ENCODE measurements at places on chromosomes 4 and X. TPM values are rescaled to one million over a fixed set of nuclear protein-coding genes. Genes with fewer than 3 reads are reported as not detected.

Gene ADAMTS3
- 4.2 TPM for total RNA-seq

Gene TBCK
- 27.9 TPM for total RNA-seq

Gene JADE1
- 88.3 TPM for total RNA-seq

- H3K4me1 ChIP-seq: no peaks in the 10 kb centered on the region
- H3K4me3 ChIP-seq: no peak overlapping the region
- DNase-seq: no peak
- H3K36me3 ChIP-seq: no peaks in the 10 kb centered on the region
Measured at GRCh38 chrX:1884446-1884845, 269.6 kb downstream of the ASMT start.

DNA sequence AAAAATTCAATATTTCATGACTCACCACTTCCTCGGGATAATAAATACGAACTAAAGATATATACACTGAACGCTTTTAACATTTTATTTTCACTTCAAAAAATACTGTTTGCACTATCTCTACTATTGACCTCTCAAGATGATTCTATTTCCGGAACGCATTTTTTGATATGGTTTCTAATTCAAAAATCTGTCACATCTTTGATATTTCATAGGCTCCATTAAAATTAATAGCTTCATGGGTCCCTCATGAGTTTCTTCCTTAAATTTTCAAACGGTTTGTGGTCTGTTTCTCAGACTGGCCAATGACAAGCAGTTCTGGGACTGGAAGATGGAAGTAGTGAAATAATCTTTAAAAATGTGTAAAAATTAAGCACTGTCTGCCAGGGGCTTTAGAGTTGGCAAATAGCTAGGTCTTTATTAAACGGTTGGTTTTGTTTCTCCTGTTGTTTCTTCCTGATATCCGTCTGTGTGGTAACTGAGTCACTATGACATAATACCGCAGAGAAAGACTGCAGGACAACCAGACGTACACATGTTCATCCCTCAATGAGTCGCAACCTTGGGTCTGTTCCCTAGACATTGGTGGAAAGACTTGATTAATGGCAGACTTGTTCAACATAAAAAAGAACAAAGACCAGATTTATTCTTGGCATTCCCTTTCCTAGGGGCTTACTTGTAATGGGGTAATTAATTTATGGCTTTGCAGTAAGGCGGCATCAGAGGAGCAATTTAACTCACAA, 133.8 kb downstream of the PALLD start:
- H3K27ac ChIP-seq: peak overlapping the region; percentile 91
- no peaks in the 10 kb centered on the region for H3K27me3 ChIP-seq
- H3K36me3 ChIP-seq: no peaks in the 10 kb centered on the region
- DNase-seq: peak; percentile 98

DNA sequence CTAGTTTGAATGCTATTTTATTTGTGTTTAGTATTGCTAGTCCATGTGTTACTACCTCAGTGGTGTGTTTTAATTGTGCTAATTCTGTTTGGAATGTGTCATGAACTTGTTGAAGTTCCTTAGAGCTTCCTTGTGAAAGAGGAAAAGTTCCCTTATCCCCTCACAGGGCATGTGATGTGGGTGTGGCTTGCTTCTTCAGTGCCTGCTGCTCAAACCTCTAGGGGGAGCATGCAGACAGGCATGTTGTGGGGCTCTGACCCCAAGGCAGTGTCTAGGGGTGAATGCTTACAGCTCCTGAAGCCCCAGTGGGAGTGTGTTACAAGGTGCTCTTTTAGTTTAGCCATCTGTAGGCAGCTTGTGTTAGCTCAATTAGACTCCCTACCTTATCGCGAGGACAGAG, 86.5 kb downstream of the MAGED4 start:
- no peak for DNase-seq
- no peak overlapping the region for H3K27ac ChIP-seq
- H3K4me1 ChIP-seq: no peaks in the 10 kb centered on the region
- H3K4me3 ChIP-seq: no peak overlapping the region
- no peaks in the 10 kb centered on the region for H3K36me3 ChIP-seq

- H3K4me1 ChIP-seq: peaks cover 11% of the 10 kb centered on the region
- H3K27me3 ChIP-seq: no peaks in the 10 kb centered on the region
- peaks cover 80% of the 10 kb centered on the region for H3K36me3 ChIP-seq
- no peak for DNase-seq
Measured at GRCh38 chr4:118801895-118802575, 33.9 kb downstream of the SEC24D start.

GRCh38 chrX:12210971-12211370, 72.7 kb downstream of the FRMPD4 start:
- peaks cover 2% of the 10 kb centered on the region for H3K4me1 ChIP-seq
- no peaks in the 10 kb centered on the region for H3K36me3 ChIP-seq
- H3K27ac ChIP-seq: peak overlapping the region; percentile 65
- no peaks in the 10 kb centered on the region for H3K27me3 ChIP-seq
- H3K4me3 ChIP-seq: peak overlapping the region; percentile 24

Gene TDO2
- 0.24 TPM for total RNA-seq

Gene GLRB
- 6.8 TPM for total RNA-seq

DNA sequence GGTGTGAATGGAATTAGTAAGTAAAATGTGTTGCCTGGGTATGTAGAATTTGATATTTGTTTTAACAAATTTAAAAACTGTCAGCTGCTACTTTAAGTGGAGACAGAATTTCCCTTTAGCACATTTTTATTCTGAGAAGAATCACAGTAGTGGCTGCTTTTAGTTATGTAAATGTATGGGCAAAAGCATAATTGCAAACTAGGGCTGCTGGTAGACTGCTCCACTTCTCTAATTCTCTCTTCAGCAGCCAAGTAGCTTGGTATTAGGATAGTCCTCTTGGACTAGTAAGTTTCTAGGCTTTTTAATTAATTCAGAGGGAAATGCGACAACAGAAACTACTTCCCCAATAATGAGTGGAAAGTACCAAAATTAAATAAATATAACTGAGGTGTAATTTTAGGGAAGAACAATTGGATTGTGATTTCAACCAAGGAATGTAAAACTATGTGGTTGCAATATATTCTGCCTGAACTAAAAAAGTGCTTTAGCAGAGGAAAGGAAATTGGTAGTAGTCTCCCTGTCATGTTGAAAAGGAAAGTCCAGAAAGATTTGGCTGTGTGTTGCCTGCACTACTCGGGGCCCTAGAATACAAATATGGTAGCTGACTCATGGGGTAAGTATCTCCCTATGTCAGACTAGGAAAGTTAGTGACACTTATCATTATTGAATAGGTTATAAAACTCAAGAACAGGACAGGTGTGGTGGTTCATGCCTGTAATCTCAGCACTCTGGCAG, 9.2 kb upstream of the EIF4E start:
- H3K27me3 ChIP-seq: no peaks in the 10 kb centered on the region
- DNase-seq: peak; percentile 39
- no peaks in the 10 kb centered on the region for H3K36me3 ChIP-seq

GRCh38 chr4:182768838-182769237, 148.3 kb downstream of the DCTD start:
- H3K4me1 ChIP-seq: peaks cover 17% of the 10 kb centered on the region
- H3K27ac ChIP-seq: no peak overlapping the region
- no peak overlapping the region for H3K4me3 ChIP-seq

Gene HPSE
- total RNA-seq: 0.75 TPM

- no peaks in the 10 kb centered on the region for H3K27me3 ChIP-seq
- H3K27ac ChIP-seq: no peak overlapping the region
- no peaks in the 10 kb centered on the region for H3K4me1 ChIP-seq
- DNase-seq: no peak
Measured at GRCh38 chr4:1499465-1499864, 93.2 kb upstream of the NKX1-1 start.

DNA sequence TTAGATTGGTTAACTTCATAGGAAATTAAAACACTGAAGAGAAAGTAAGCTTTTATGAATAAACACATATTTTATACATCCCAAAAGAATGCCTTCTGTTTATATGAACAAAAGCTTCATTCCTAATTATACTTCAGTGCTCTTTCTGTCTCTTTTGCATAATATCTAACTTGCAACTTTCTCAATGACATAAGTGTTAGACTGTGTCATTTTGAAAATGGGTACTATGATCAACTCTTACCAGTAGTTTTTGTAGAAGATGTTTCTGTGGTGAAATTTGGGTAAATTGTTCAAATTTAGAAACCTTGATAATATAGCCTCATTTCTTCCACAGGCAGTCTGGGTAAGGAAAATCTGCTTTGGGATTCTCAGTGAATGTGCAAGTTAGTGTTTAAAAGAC, 991.4 kb downstream of the CCSER1 start:
- H3K4me3 ChIP-seq: no peak overlapping the region
- no peak for DNase-seq
- H3K27me3 ChIP-seq: no peaks in the 10 kb centered on the region
- H3K36me3 ChIP-seq: no peaks in the 10 kb centered on the region
- H3K4me1 ChIP-seq: no peaks in the 10 kb centered on the region

DNA sequence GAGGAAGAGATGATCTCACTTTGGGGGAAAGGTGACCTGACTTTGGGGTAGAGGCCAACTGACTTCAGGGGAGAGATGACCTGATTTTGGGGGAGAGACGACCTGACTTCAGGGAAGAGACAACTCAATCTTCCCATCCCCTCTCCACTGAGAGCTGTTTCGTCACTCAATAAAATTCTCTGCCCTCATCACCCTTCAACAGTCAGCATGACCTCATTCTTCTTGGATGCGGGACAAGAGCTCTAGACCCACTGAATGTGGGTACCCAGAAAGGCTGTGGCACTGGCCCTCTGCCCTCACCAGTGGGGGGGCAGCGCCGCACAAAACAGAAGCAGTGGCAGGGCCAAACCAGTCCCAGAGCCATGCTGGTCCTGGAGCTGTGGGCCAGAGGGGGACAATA, 34.6 kb downstream of the ATXN3L start:
- no peak for DNase-seq
- H3K4me1 ChIP-seq: peaks cover 24% of the 10 kb centered on the region
- H3K27me3 ChIP-seq: no peaks in the 10 kb centered on the region
- no peak overlapping the region for H3K4me3 ChIP-seq
- no peaks in the 10 kb centered on the region for H3K36me3 ChIP-seq
- no peak overlapping the region for H3K27ac ChIP-seq

DNA sequence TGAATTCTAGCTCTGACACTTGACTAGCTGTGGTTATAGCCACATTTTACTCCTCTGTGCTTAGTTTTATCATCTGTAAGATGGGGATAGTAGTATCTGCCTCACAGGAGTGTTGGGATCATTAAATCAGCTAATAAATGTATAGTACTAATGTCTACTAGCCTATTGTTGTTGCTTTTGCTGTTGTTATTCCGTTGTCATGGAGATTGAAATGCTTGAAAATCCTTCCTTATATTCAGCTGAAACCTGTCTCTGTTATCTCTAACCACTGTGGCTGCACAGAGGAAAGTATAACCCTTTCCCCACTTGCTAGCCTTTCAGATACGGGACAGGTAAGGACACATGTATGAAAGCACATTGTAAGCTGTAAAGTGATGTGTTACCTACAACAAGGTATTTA, 33.9 kb downstream of the CLCN5 start:
- no peaks in the 10 kb centered on the region for H3K27me3 ChIP-seq
- no peaks in the 10 kb centered on the region for H3K4me1 ChIP-seq
- no peak overlapping the region for H3K27ac ChIP-seq

DNA sequence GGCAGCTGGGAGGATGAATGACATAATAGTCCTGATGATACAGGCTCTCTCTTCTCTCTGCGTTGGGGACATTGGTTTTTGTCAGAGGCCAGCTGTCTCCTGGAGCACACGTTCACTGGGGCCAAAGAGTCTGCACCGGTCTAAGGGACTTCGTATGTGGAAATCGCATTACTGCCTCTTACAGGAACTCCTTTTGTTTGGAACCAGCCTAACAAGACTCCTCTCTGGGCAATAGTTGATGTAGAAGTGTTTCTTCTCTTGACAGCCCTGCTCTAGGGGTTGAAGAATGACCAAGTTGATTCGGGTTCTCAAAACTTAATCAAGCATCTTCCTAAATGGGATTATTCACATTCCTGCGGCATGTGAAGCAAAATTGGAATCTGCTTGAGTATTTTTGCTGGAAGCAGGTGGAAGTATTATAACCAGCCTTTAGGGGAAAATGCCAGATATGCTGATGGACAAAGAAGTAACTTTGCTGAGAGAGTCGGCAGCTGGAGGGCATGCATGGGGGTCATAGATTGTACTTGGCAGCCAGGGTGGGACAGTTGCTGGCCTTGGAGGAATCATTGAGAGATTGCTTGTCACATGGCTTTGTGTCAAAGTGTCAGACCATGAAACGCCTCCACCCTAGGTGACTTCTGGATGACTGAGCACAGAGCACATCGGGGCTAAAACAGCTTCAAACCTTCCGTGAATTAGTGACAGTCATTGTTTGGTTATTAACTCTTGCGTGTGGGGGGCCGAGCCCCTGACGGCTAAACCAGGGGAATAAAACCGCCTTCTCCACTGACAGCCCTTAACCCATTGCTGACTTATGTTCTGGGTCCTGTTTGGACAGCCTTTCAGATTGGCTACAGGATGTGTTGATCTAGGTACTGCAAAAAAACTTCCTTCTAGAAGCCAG, 34.4 kb upstream of the SLC34A2 start:
- H3K27ac ChIP-seq: no peak overlapping the region
- peaks cover 3% of the 10 kb centered on the region for H3K4me1 ChIP-seq
- H3K36me3 ChIP-seq: no peaks in the 10 kb centered on the region
- DNase-seq: peak; percentile 68
- no peak overlapping the region for H3K4me3 ChIP-seq

DNA sequence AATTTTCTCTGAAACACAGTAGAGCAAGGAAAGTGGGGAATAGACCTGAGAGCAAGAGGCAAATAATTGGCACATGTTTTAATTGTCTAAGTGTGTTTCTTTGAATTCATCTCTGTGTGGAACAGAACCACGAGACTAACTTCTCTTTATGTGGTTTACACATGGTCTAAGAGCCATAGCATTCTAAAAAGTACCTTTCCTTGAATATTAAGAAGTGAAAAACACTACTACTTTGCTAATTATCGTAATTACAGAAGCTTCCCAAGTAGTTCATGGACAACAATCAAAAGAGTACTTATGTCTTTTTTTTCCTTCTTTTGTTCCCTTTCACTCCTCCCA, 2.9 kb upstream of the CYBB start:
- H3K36me3 ChIP-seq: no peaks in the 10 kb centered on the region
- no peaks in the 10 kb centered on the region for H3K4me1 ChIP-seq

- no peak overlapping the region for H3K4me3 ChIP-seq
- no peak for DNase-seq
- H3K4me1 ChIP-seq: peaks cover 12% of the 10 kb centered on the region
- no peaks in the 10 kb centered on the region for H3K36me3 ChIP-seq
- H3K27ac ChIP-seq: no peak overlapping the region
- H3K27me3 ChIP-seq: no peaks in the 10 kb centered on the region
Measured at GRCh38 chr4:152100379-152101201, 339.8 kb upstream of the GATB start.

DNA sequence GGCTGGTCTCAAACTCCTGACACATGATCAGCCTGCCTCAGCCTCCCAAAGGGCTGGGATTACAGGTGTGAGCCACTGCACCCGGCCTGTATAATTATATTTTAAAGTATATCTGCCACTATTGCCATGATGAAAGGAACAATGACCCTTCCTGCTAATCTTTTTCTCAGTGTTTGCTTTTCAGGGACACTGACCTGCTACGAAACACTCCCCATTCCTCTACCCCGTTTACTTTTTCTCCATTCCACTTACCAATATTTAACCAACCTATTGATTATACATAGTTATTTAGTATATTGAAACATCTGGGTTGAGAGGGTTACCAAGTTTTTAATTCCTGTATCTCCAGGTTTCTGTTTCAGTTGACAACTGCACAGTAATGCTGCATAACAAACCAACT, 331.9 kb upstream of the NDST3 start:
- no peaks in the 10 kb centered on the region for H3K27me3 ChIP-seq
- no peaks in the 10 kb centered on the region for H3K36me3 ChIP-seq
- H3K4me1 ChIP-seq: no peaks in the 10 kb centered on the region

Gene SYP
- total RNA-seq: 1.9 TPM

GRCh38 chrX:9467146-9467545, 2.3 kb downstream of the TBL1X start:
- no peak for DNase-seq
- H3K27me3 ChIP-seq: no peaks in the 10 kb centered on the region
- peaks cover 24% of the 10 kb centered on the region for H3K4me1 ChIP-seq

Gene SASH3
- not detected for total RNA-seq

Measured in astrocyte (in vitro differentiated cells and primary cell).